ENCODE measurements at places on chromosomes 5 and 9. TPM values are rescaled to one million over a fixed set of nuclear protein-coding genes. Genes with fewer than 3 reads are reported as not detected.

Gene FYB1
- not detected for total RNA-seq

Gene PCDHGA4
- total RNA-seq, result 5.4 TPM

- peak; percentile 19 for DNase-seq
These were observed 821 bp upstream of the VCP start for GRCh38 chr9:35073279-35073612.

Gene ARPC5L
- 19.7 TPM for total RNA-seq

GRCh38 chr5:149402291-149402690, 23.2 kb upstream of the IL17B start:
- DNase-seq, result no peak

DNA sequence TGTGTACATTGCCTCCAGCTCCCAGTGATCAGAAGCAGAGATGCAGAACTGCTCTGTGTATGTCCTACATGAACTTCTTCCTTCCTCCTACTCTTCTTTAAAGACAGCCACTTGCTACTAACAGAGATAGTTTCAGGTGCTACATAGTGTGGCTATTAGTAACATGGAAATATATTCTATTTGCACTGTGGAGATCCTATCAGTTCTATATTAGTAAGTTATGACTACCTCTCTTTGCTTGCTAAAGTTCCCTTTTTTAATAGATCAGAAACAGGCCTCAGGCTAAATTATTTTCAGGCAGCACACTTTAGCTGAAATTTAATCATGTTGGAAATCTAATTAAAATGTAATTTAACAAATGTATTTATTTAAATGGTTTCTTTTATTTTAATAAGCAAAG, 64.4 kb upstream of the TNFSF8 start:
- DNase-seq, result no peak

Gene QRFP
- total RNA-seq, result not detected

DNA sequence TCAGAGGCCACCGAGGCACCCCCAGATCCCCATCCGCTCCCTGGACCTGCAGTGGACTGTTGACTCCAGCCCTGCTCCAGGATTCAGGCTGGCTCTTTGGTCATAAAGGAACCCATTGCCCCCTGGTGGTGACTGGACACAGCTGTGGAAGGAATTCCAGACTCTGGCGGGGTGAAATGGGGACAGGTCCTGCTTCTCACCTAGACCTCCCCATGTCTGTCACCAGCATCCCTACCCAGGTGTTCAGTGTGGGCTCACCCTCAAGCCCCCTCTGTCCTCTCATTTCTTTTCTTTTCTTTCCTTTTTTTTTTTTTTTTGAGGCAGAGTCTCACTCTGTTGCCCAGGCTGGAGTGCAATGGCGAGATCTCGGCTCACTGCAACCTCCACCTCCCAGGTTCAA, 25.5 kb upstream of the STXBP1 start:
- DNase-seq, result peak; percentile 76

DNA sequence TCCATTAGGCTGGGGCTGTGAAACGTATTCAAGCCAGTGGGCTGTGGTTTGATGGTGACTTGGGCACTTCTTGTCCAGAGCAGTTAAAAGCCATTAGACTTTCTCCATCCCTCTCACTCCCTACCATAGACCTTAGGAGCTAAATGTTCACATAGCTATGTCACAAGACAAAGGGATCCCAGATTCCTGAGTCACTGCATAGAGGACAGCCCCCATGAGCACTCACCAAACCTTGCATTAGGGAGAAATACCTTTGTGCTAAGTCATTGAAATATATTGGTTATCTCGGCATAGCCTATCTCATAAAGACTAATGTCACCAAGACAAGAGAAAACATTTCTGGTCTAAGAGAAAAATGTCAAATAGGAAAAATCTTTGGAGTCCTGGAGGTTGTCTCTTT, 104.3 kb downstream of the TRPM6 start:
- DNase-seq, result peak; percentile 69

DNA sequence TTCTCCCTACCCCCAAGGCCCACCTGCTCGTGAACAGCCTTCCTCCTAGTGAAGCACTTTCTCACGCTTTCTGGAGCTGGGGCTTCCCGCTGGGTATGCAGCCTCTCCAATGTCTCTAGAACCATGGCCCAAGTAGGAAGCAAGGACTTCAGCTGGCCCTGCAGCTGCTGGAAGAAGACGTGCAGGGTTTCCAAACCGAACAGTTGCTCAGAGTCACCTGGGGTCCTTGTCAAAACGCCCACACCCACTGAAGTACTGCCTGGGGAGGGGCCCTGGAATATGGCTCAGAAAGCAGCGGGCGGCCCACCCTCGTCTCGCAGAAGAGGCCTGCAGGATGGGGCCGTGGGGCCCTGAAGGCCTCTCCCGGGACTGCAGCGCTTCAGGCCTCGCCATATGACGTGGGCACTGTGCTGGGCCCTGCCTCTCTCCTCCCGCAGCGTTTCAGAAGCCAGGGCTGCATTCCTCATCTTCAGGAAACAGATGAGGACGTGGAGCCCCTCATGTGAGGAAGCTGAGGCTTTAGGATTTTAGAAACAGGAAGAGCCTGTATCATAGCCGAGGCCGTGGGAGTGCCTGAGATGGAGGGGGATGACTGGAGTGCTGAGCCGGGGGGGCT, 116.0 kb upstream of the LMX1B start:
- no peak for DNase-seq

Gene PPP3R2
- total RNA-seq, result not detected

Gene CDH9
- not detected for total RNA-seq

GRCh38 chr9:25261445-25261844, 416.8 kb downstream of the TUSC1 start:
- DNase-seq, result no peak

Gene EFCAB9
- not detected for total RNA-seq

GRCh38 chr5:76209297-76209696, 126.1 kb downstream of the SV2C start:
- no peak for DNase-seq

DNA sequence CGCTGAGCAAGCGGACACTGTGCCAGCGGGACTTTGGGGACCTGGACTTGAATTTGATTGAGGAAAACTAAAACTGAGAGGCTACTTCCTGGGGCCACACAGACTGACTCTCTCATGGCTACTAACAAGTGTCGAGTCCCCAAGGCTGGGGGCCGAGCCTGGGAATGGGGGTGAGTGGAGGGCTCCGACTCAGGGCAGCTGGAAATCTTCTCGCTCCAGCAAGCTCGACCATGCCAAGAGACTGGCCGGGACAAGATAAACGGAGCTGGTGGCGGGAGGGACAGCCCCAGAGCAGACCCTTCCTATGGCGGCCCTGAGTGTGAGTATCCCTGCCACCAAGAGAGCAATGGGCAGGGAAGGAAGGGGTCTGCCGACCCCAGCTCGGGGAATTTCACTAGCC, 5.6 kb upstream of the KDM3B start:
- DNase-seq, result no peak

DNA sequence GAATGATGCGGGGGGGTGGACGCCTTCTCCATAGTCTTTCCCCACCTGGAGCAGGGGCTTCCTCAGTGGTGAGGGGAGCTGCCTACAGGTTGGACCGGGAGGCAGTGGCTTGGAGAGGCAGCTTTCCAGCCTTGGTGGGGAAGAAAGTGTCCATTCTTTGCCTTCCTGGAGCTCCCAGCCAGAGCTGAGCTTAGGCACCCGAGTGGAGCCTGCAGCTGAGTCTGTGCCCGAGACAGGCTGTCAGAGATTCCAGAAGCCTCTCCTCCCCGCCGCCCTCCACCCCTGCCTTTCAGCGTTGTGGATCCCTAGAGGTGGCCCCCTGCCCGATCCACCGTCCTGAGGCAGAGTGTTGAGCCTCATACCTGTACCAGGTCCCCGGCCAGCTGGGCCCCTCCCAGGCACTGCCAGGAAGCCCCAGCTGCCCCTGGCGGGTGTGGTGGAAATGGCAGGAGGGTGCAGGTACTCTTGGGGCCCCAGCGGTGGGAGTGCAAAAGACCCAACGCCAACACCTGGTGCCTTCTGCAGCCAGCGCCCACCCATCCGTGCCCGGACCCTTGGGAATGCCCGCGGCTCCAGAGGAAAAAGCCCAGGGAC, 112.0 kb downstream of the RXRA start:
- DNase-seq, result no peak

DNA sequence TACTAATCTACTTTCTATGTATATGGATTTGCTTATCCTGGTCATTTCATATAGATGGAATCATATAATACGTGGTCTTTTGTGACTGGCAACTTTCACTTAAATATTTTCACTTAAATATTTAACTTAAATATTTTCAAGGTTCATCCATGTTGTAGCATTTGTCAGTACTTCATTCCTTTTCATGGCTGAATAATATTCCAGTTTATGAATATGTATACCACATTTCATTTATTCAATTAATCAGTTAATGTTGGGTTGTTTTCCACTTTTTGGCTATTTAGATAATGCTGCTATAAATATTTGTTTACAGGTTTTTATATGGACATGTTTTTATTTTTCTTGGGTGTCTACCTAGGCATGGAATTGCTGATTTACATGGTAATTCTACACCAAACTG, 7.7 kb downstream of the PRRC1 start:
- no peak for DNase-seq

- no peak for DNase-seq
These were observed 258.4 kb downstream of the FER start for GRCh38 chr5:109006129-109006528.

- no peak for DNase-seq
These were observed 51.8 kb upstream of the RAPGEF1 start for GRCh38 chr9:131791542-131792254.

- DNase-seq, result no peak
These were observed 20.6 kb downstream of the UGCG start for GRCh38 chr9:111917201-111917600.

Gene SLC30A5
- total RNA-seq, result 63.3 TPM

GRCh38 chr9:15218994-15219393, 88.0 kb downstream of the TTC39B start:
- no peak for DNase-seq

DNA sequence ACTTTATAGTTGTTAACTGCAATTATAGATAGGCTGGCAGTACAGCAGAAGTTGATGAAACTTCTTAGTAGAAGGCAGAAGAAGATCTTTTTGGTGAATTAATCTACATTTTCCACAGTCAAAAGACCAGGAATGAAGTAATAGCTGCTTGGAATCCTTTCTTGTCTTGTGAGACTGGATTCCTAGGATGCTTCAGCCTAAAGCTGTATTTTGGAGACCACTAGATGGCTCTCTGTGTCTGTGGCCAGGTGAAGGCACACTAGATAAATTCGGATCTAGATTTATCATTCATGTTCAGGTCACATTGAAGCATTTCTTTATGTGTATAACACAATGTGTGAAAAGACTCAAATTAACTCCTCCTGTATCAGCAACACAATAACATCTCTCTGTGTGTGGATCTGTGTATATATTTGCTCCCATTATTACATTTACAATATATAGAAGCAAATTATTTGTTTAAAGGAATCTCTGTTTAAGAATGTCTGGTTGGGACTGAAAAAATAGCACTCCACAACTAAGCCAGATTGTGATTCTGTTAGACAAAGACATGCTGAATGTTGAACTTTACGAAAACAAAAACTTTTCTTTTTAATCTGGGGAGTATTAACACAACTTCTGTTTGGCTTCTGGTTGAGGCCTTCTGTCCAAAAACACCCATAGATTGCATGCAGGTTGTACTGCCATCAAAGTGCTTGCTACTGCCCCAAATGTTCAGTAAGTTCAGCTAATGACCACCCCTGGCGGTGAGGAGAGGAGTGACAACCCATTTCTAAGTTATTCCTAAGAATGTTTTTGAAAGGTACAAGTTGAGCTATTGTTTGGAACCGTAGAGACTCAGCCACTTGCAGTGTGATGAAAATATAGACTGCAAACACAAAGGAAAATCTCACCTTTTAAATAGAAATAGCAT, 10.6 kb downstream of the GRIN3A start:
- peak; percentile 11 for DNase-seq

DNA sequence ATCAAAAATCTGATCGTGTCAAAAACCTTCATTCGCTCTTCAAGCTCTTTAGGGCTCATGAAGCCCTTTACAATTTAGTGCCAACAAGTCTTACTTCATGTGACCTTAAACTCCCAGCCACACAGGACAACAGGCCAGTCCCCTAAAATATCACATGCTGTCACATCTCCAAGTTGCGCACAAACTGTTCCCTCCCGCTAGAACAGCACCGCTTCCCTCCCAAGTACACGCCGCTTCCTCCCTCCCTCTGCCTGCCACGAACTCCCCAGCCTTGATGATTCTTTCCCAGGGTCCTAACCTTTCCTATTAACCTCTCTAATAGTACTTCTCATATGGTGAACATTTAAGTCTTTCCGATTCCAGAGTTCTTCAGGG, 91.2 kb downstream of the TLE1 start:
- no peak for DNase-seq

DNA sequence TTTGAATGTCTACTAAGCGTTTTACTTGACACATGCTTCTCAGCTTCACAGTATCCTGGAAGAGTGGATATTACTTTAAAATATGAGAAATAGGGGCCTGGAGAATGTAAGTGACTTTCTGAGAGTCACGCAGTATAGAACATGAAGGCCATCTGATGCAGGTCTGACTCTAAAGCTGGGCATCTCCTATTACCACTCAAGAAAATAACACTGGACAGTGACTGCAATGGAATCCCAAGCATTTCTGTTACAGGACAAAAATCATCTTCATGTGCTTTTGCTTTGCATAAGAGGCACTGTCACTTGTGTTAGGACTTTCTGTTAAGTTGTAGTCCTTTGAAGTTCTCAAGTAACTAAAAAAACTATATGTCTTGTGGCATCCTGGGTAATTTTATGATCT, 335.5 kb downstream of the FBXL7 start:
- peak; percentile 38 for DNase-seq

Gene ARID3C
- not detected for total RNA-seq

GRCh38 chr5:38994324-38994927, 79.8 kb downstream of the RICTOR start:
- peak; percentile 76 for DNase-seq

DNA sequence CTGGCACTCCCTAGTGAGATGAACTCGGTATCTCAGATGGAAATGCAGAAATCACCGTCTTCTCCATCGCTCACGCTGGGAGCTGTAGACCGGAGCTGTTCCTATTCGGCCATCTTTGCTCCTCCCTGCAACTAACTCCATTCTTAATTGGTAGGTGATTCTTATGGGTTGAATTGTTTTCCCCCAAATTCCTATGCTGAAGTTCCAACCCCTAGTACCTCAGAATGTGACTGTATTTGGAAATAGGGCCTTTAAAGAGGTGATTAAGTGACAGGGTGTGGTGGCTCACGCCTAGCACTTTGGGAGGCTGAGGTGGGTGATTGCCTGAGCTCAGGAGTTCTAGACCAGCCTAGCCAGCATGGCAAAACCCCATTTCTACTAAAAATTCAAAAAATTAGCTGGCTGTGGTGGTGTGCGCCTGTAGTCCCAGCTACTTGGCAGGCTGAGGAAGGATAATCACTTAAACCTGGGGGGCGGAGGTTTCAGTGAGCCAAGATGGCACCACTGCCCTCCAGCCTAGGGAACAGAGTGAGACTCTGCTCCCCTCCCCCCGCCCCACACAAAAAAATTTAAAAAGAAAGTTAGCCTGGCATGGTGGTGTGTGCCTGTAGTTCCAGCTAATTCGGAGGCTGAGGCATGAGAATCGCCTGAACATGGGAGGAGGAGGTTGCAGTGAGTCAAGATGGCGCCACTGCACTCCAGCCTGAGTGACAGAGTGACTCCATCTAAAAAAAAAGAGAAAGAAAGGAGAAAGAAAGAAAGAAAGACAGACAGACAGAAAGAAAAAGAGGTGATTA, 25.2 kb upstream of the FOCAD start:
- no peak for DNase-seq
